ENCODE measurements at places on chromosomes 2 and 18. TPM values are rescaled to one million over a fixed set of nuclear protein-coding genes. Genes with fewer than 3 reads are reported as not detected.

GRCh38 chr18:47179520-47179919, 3.4 kb upstream of the IER3IP1 start:
- DNase-seq, result no peak

The ZRANB3 gene
- 6.2 TPM for polyA plus RNA-seq

DNA sequence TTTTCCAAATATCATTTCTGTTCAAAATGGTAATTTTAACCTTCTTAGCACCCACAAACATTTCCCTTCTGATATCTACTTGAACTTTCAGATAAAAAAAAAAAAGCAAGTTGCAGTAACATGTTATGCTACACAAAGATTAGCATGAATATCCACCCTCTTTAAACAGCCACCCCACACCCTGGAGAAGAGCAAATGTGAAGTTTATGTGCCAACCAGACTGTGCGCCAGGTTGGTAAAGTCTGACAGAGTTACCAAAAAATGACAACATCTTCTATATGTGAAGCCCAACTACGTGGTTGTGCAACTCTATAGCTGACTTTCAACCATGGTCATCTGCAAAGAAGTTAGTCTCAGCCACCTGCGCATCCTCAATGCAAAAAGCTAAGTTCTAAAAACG, 62.6 kb downstream of the BCL11A start:
- DNase-seq, result no peak

DNA sequence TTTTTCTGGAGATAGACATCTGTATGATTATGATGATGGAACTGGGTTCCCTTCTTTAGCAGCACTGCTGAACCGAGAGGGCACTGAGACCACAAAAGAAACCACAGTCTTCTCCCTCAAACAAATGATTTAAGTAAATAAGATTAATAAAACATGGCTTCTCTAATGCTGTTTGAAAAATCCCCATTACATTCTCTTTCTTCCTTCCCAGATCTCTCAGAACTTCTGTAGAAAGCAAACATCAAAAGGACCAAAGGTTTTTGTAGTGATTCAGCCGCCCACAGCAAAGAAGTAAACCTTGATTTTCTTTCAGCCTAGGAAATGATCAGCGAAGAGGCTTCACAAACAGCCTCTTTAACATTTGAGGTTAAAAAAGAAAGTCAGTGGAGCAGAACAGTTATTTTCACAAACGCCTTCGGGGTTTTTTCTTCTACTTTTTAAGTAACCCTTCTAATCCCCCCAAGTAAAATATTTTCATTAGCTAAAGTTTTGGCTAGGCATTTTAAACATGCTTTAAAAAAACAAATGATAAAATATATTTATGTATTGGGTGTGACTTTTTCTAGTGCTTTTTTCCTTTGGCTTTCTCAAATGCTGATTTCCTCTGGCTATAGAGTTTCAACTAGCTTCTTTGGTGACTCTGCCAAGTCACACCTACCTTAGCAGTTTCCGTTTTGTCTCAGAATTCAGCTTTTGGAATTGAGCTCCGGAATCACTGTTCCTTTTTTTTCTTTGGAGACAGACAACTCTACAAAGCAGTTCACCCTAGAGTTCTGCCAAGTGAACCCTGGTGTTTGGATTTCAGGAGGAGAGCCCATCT, 89.6 kb downstream of the UPP2 start:
- no peak for DNase-seq

GRCh38 chr18:22488554-22488953, 70.8 kb upstream of the CTAGE1 start:
- DNase-seq, result no peak
